Temporal lobe (tissue), 4 donors: ENCODE measurements at places on chromosomes 5 and 9. TPM values are rescaled to one million over a fixed set of nuclear protein-coding genes. Genes with fewer than 3 reads are reported as not detected.

The CCDC180 gene
- 10.3 TPM for total RNA-seq

The SECISBP2 gene
- total RNA-seq = 51.1 TPM

The FAM221B gene
- total RNA-seq = not detected

The BTNL8 gene
- total RNA-seq = under 0.01 TPM

The FAM78A gene
- 1.2 TPM for total RNA-seq

The FOXD1 gene
- 0.98 TPM for total RNA-seq

The JAKMIP2 gene
- 49.7 TPM for total RNA-seq

The SH3RF2 gene
- total RNA-seq = 0.25 TPM

The INSL6 gene
- not detected for total RNA-seq

The DDX4 gene
- under 0.01 TPM for total RNA-seq

The CER1 gene
- not detected for total RNA-seq

The DAB2IP gene
- total RNA-seq = 16.5 TPM

The CCL19 gene
- not detected for total RNA-seq
